DMS 273 treated with DMSO at 0.1 percent for 48 hours (cell line): ENCODE measurements at places on chromosomes 11 and 22.
A peak's percentile ranks its signal among the peaks of the same experiment; 100 is the strongest.

DNA sequence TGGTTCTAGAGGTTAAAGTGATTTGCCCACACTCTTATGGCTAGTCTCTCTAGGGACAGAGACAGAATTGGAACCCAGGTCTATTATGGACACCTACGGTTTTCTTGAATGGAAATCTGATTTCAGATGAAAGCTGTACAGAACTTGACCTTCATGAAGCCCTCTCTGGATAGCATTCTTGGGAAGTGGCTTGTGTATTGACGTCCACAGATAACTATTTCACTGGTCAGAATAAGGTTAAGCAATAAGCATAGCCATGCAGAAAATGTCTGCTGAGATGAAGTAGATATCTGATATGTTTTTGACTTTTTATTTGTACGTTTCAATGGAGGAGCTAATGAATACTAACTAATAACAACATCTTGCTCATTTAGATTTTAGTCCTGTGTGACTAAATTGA lies 1.1 kb downstream of the TLCD5 start:
- no peak for DNase-seq

DNA sequence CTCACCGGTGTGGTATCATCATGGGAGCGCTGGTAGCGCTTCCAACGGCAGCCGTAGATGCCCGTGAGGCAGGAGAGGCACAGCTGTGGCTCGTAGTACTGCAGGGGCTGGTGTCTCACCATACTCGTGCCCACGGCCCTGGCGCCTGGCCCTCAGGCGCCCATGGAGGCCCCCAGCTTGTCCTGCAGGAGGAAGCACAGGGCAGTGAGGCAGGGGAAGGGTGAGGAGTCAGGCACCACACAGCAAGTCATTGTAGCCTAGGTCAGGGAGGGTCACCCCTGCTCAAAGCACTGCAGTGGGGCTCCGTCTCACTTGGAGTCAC lies 44.6 kb upstream of the KLHL35 start:
- no peak for DNase-seq

GRCh38 chr11:115767883-115768282 lies 263.7 kb upstream of the CADM1 start:
- DNase-seq: no peak

- DNase-seq: no peak
Measured at GRCh38 chr11:18452927-18453326, 2.7 kb upstream of the LDHAL6A start.

DNA sequence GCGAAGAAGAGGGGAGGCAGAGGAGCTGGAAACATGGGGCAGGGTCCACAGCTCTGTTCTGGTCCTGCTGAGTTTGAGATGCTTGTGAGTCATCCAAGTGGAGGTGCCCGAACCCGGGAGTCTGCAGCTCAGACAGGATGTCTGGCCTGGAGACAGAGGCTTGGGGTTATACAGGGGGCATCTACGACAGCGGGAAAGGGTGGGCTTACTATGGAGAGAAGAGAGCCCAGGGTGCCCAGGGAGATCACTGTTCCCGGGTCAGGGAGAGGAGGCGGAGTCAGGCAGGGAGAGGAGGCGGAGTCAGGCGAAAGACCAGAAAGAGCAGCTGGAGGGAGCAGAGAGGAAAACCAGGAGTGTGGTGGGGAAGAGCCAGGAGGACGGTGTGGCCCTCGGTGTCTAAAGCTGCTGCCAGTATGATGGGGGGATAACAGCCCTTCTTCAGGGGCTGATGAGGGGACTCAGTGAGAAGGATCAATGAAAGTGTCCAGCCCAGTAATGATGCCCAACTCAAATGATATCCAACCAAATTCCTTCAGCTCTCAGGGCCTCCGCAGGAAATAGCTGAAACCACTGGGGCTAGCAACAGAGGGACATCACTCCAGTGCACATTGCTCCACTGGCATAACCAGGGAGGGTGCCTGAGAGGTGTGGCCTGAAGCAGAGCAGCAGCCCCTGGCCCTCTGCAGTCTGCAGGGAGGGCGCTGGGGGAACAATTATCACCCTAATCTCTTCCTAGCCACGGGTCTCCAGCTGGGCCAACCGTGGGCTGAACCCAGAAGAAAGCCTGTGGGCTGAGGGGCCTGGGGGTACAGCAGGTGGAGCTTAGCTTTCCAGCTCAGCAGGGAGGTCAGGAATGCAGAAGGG lies 2.6 kb upstream of the LTBP3 start:
- DNase-seq: peak; percentile 10

GRCh38 chr11:119907122-119907851 lies 178.3 kb upstream of the NECTIN1 start:
- peak; percentile 38 for DNase-seq

DNA sequence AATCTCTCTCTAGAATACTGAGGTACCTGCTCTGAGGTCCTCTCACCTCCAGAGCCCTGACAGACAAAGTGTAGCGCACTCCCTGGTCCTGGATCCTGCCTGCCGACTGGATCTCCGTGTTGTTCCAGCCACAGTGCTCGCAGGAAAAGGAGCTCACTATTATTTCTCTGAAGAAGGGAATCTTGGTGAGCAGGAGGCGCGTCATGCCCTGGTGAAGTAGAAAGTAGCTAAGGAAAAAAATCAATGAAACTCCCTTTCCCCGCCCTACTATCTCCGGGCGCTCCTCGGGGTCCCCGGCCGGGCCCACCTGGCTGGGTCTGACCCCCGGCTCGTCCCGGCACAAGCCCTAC lies 412 bp downstream of the ZPR1 start:
- no peak for DNase-seq

DNA sequence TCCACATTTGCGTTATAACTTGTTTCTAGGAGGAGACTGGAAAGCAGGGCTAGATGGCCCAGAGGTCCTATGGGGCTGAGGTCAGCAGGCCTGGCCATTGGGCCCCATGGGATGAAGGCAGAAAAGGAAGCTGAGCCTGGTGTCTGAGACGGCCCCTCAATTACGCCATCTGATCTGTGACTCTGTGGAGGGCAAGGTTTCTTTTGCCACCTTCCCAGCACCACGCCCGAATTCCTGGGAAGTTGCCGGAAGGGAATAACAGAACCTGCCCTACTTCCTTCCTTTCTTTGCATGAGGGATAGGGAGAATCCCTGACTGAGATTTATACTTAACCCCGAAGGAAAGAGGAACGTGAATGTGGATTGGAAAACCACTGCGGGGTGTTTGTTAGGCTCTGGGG lies 118.1 kb downstream of the MPPED1 start:
- DNase-seq: no peak

DNA sequence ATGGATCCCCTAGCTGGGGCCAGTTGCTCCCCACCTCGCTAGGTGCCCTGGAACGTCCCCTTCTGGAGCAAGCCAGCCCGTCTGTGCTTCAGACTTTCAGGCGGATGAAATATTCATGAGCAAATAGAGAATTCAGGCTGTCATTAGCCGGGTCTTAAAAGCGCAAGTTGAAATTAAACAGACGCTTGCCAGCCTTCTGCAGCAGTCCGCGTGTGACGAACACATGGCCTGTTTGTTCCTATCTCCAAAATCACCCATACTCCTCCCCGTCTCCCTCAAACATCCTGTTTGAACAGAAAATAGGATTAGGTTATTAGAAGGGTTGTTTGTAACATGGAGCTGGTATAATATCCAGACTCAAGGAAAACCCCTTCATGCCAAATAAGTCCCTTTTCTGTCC lies 38.7 kb downstream of the MYO18B start:
- DNase-seq: peak; percentile 38

- no peak for DNase-seq
Measured at GRCh38 chr11:17388609-17389210, at the start of gene KCNJ11. Gene KCNJ11, minus strand, starts transcription at chr11:17388659. Its CDS starts 568 bp downstream, at chr11:17388091.

DNA sequence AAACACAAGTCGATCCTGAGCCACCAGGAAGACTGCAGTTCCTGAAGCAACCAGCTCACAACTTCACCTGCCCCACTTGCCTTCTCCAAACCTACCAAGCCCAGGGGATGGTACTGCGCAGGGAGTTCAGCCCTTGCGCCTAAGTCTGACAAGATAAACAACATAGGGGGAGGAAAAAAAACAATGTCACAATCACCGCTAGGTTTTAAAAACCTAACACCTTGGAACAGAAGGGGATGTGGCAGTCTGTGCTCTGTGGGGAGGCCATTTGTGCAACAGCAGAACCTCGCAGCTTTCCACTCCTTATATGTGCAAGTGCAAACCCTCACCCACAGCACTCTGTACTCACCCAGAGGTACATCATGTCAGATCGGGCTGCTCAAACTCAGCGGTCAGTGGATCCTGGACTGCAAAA lies 134.2 kb downstream of the RBFOX2 start:
- DNase-seq: no peak

DNA sequence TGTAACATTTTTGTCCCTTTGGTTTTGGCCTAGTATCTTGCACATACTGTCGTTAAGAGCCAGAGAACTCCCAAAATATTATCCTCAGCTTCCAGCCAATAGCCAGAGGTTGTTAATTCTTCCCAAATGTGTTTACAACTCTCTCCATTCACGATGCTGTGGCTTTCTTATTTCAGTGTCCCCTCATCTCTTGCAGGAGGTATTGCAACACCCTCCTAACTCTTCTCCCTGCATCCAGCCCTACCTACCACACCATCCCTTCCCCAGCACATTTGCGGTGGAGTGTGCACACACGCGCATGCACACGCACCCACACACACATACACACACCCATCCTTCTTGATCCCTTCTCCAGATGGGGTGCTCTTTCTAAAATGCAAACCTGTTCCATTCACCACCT lies 75.6 kb upstream of the LMO2 start:
- DNase-seq: no peak

GRCh38 chr22:45903355-45904135 lies 73.4 kb downstream of the WNT7B start:
- DNase-seq: no peak

GRCh38 chr11:11973361-11973800 lies 35.0 kb downstream of the DKK3 start:
- no peak for DNase-seq
